ENCODE measurements at places on chromosomes 6 and 20. TPM values are rescaled to one million over a fixed set of nuclear protein-coding genes. Genes with fewer than 3 reads are reported as not detected.

DNA sequence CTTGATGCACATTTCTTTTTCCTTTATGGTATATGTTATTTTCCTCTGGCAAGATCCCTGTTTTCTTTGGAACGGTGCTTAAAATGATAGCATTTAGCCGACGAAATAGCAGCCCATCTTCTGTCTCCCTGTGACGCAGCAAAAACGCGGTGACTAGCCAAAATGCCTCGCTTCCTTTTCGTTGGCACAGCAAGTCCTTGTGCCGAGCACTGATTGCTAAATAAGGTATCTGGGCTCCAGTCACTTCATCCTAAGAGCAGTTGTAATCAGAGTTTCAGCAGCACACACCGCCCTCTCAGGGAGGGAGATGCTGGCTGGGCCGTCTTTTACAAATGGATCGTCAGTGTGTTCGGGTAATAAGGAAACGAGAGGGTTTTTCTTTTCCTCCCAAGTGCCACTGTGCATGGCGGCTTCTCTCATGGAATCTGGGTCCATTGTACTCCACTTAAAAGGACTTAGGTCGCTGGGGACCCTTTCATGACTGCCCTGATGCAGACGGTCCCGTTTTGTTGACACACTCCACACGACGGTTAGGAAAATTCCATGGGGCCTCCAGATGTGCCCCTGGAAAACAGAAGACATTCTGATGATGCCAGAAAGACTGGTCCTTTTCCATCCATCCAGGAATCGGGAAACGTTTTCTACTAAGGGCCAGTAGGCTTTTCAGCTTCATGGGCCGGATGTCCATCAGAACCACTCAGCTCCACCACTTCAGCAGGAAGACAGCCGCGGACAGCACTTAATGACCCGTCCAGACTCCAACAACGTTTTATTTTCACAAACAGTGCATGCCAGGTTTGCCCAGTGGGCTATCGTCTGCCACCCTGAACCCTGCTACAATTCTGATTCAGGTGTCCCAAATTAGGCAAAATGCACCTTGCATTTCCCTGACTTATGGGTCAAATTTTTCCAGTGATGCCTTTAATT, 185.5 kb downstream of the CDH4 start:
- H3K36me3 ChIP-seq, result no peaks in the 10 kb centered on the region
- peak overlapping the region; percentile 66 for H3K27ac ChIP-seq
- no peaks in the 10 kb centered on the region for H3K27me3 ChIP-seq
- H3K4me1 ChIP-seq, result peaks cover 38% of the 10 kb centered on the region
- DNase-seq, result no peak
- no peak overlapping the region for H3K4me3 ChIP-seq

GRCh38 chr20:37984018-37984785, 49.1 kb downstream of the TTI1 start:
- no peak for DNase-seq
- H3K4me3 ChIP-seq, result no peak overlapping the region
- peaks cover 29% of the 10 kb centered on the region for H3K4me1 ChIP-seq

DNA sequence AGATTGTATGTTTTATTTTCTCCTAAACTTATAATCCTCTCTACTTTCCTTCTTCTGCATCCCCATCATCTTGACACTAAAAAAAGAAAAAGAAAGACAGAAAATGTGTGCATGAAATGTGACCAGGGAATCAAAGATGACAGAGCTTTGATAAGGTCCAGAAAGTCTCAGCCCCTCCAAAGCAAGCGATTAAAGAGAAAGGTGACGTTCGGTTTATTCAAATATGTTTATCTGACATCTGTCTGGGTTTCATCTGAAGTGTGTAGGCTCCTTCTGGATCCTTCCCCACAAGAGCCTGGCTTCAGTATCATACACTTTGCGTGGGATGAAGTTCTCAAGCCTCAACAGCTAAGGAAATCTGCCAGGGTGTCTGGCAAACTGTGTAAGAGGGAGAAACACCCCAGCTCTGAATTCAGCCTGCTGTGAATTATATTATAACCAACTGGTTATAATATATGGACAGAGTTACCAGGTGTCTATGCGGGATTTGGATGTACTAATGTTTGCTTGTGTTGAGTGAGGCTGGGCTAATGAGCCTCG, 263.0 kb downstream of the ZNF217 start:
- H3K27ac ChIP-seq, result peak overlapping the region; percentile 82
- no peaks in the 10 kb centered on the region for H3K36me3 ChIP-seq
- DNase-seq, result no peak
- H3K4me1 ChIP-seq, result peaks cover 18% of the 10 kb centered on the region

DNA sequence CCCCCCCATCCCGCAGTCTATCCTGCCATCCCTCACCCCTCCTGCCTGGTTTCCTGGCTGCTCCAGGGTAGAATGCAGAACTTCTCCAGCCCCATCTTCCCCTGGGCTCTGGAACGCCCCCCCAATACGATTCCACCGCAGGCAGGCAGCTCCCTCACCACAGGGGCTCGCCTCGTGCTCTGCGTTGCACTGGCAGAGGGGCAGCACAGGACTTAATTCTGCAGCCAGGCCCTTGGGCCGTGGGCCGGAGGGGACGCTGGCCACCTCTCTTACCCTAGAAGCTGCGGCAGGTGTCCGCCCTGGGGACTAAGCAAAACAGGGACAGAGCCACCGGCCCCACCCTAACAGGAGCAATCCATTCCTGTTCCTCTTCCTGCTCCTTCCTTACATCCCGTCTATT, 263.9 kb downstream of the CDH4 start:
- H3K27ac ChIP-seq, result no peak overlapping the region
- no peaks in the 10 kb centered on the region for H3K4me1 ChIP-seq
- no peak overlapping the region for H3K4me3 ChIP-seq

DNA sequence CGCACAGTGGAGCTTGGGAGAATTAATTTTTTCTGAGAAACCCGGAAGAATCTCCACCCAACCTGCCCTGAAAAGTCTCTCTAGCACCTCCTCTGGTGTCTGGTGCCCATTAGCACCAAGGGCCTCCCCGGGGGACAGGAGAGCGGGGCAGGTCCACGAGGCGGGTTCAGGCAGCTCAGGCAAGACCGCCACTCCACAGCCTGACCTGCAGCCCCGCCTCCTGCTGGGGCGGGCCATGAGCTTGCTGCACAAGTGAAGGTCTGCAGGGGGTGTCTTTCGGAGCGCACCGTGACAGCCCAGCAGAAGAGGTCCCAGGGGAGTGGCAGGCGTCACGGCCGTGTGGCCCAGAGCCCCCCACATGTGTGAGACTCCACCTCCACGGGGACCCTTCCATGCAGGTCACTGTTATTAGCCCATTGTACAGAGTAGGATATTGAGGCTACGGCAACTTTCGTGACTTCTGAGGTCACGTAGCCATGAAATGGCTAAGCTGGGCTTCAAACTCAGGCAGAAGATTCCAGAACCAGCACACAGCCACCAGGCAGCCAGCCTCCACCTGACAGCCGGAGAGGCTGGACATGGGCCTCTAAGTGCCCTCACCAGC, 63.9 kb upstream of the SLCO4A1 start:
- H3K27ac ChIP-seq, result no peak overlapping the region
- no peak overlapping the region for H3K4me3 ChIP-seq
- no peaks in the 10 kb centered on the region for H3K4me1 ChIP-seq
- peaks cover 80% of the 10 kb centered on the region for H3K27me3 ChIP-seq
- no peaks in the 10 kb centered on the region for H3K36me3 ChIP-seq

Gene MARCKS
- total RNA-seq, result 148 TPM

DNA sequence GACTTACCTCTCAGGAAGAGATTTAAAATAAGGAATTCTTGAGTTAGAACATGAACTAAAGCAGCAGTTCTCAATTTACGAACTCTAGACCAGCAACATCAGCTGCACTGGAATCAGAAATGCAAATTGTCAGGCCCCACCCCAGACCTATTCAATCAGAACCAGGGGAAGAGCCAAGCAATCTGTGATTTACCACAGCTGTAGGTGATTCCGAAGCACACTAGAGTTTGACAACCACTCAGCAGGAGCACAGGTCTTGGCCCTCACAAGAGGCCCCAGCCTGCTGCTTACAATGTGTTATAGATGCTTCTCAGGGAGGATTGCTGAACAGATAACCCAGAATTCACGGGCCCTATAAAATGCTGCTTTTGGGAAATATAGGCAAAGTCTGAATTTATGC, 279.2 kb downstream of the PTPRK start:
- no peaks in the 10 kb centered on the region for H3K27me3 ChIP-seq
- H3K4me1 ChIP-seq, result peaks cover 3% of the 10 kb centered on the region
- DNase-seq, result no peak
- 0 out of 2 replicates have a peak, but pooled peaks cover 3% of the 10 kb centered on the region for H3K36me3 ChIP-seq
- no peak overlapping the region for H3K4me3 ChIP-seq

DNA sequence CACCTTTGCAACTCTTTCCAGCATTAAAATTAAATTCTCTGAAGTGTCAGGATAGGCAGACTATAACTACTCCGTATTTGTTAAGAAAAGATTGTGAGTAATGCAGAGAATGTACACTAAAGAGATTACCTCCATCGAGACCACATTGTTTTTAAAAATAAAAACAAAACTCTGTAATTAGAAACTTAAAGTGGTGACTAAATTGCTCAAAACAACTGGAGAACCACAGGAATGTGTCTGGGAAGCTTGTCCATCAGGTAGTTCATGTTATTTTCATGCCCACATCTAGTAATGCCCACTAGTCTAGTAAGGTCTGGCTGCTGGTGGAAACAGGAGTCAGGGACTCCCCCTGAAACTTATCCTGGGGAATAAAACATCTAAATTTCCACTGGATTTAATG, 103.0 kb upstream of the FOXQ1 start:
- no peak overlapping the region for H3K4me3 ChIP-seq
- no peak overlapping the region for H3K27ac ChIP-seq
- no peaks in the 10 kb centered on the region for H3K27me3 ChIP-seq
- no peaks in the 10 kb centered on the region for H3K36me3 ChIP-seq

Gene APOM
- total RNA-seq, result 1.1 TPM

GRCh38 chr6:112879920-112880413, 532.8 kb downstream of the RFPL4B start:
- no peak for DNase-seq
- H3K4me1 ChIP-seq, result peaks cover 41% of the 10 kb centered on the region
- H3K27ac ChIP-seq, result no peak overlapping the region
- H3K27me3 ChIP-seq, result no peaks in the 10 kb centered on the region
- H3K36me3 ChIP-seq, result no peaks in the 10 kb centered on the region

GRCh38 chr6:2118136-2118535, 127.3 kb downstream of the GMDS start:
- no peaks in the 10 kb centered on the region for H3K4me1 ChIP-seq
- no peak overlapping the region for H3K27ac ChIP-seq
- H3K4me3 ChIP-seq, result no peak overlapping the region
- H3K36me3 ChIP-seq, result no peaks in the 10 kb centered on the region
- DNase-seq, result no peak

Gene HCK
- not detected for total RNA-seq

Gene NINL
- total RNA-seq, result 14.3 TPM

DNA sequence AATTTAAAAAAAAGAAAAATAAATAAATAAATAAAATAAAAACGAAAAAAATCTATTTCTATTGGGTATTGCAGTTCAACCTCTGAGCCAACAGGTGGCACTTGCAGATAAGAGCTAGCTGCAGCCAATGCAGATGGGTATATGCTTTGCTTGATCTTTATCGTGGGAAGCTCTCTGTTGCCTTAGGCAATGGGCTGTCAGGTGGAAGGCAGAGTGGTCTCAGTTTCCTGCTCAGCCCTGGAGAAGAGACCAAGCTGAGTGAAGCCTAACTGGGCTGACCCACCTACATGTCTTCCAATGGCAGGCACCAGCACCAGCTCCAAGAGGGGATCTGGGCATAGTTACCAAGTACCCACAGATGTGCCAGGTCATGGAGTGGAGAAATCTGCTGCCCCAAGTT, 95.0 kb downstream of the AK9 start:
- H3K27ac ChIP-seq, result no peak overlapping the region
- DNase-seq, result no peak
- no peaks in the 10 kb centered on the region for H3K4me1 ChIP-seq
- no peaks in the 10 kb centered on the region for H3K27me3 ChIP-seq
- H3K36me3 ChIP-seq, result no peaks in the 10 kb centered on the region

- no peak overlapping the region for H3K27ac ChIP-seq
- H3K4me3 ChIP-seq, result no peak overlapping the region
- no peaks in the 10 kb centered on the region for H3K36me3 ChIP-seq
- no peaks in the 10 kb centered on the region for H3K4me1 ChIP-seq
- no peaks in the 10 kb centered on the region for H3K27me3 ChIP-seq
Observed at GRCh38 chr6:134119486-134119885, 67.1 kb upstream of the SLC2A12 start.

DNA sequence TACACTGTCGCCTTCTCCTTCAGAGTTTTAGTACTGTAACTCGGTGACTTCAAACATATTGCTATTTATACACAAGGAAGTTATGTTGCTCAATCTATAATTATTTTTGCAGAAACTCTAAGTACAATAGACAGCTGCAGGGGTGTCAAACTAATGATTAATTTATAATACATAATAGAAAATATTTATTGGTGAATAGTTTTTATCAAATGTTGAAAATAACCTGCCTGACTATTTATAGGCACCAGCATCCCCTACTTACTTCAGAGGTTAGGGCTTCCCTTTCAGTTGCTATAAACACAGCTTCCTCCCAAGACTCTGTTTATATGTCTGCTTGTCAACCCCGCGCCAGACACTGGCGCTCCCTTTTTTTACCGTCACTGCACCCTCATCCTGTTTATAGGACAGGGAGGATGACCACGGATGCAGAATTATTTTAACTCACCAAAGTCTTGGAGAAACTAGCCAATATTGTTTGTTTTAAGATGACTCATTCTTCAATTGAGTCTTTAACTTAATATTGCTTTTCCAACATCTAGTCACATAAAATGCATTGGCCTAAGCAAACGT, 225.0 kb downstream of the ALDH8A1 start:
- H3K27me3 ChIP-seq, result no peaks in the 10 kb centered on the region
- H3K4me3 ChIP-seq, result no peak overlapping the region
- DNase-seq, result peak; percentile 54
- H3K4me1 ChIP-seq, result peaks cover 6% of the 10 kb centered on the region

GRCh38 chr6:169518451-169518850, 183.4 kb downstream of the WDR27 start:
- H3K27me3 ChIP-seq, result no peaks in the 10 kb centered on the region
- no peak overlapping the region for H3K4me3 ChIP-seq
- DNase-seq, result no peak
- no peak overlapping the region for H3K27ac ChIP-seq

Gene CDH22
- total RNA-seq, result not detected

Gene TRAPPC3L
- total RNA-seq, result 0.06 TPM

GRCh38 chr6:144087789-144088426, 7.5 kb downstream of the SF3B5 start:
- H3K36me3 ChIP-seq, result no peaks in the 10 kb centered on the region
- no peak overlapping the region for H3K27ac ChIP-seq
- H3K4me1 ChIP-seq, result no peaks in the 10 kb centered on the region

Gene GSTA2
- not detected for total RNA-seq

Data from SJSA1 (cell line).